ENCODE measurements at places on chromosomes 13 and 19. TPM values are rescaled to one million over a fixed set of nuclear protein-coding genes. Genes with fewer than 3 reads are reported as not detected.

Gene PRODH2
- not detected for total RNA-seq

Gene TNFRSF19
- total RNA-seq, result 0.82 TPM

Gene TPT1
- total RNA-seq, result 2,667 TPM

Gene ZNF578
- total RNA-seq, result 0.27 TPM

Gene SYT5
- total RNA-seq, result 0.67 TPM

Gene SIGLEC12
- 0.35 TPM for total RNA-seq

Gene KLK14
- total RNA-seq, result 0.52 TPM

Gene DBP
- 4.7 TPM for total RNA-seq

Gene ZSCAN4
- not detected for total RNA-seq

Gene S1PR2
- 5.2 TPM for total RNA-seq

Gene DNAAF3
- 2.4 TPM for total RNA-seq

GRCh38 chr13:89865164-89866064 lies 1482.1 kb upstream of the MIR17HG start:
- no peaks in the 10 kb centered on the region for H3K4me1 ChIP-seq
- no peaks in the 10 kb centered on the region for H3K36me3 ChIP-seq
- no peak overlapping the region for H3K27ac ChIP-seq
- DNase-seq, result no peak
- no peak overlapping the region for H3K4me3 ChIP-seq

- H3K27me3 ChIP-seq, result peaks cover 17% of the 10 kb centered on the region
- no peak overlapping the region for H3K4me3 ChIP-seq
- H3K4me1 ChIP-seq, result peaks cover 14% of the 10 kb centered on the region
- DNase-seq, result no peak
Measured at GRCh38 chr19:45502111-45502510, 3.9 kb downstream of the PPM1N start.

DNA sequence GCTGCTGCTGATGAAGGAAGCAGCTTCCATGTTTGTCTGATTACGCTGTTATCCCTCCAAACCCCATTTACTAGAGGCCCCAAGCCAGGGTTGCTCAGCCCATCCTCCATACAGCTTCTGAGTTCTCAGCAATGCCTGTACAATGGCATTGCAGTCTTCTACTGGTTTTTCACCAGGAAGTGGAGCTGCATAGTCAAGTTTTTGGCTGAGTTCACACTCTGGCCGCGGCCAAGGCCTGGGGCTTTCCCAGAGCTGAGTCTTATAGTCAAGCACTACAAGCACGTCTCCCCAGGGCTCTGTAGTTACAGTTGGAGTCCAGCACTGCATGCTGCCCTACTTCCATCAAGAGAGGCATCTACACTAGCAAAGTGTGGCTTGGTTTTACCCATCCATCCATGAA lies 182.5 kb downstream of the POU4F1 start:
- no peak overlapping the region for H3K27ac ChIP-seq
- H3K36me3 ChIP-seq, result no peaks in the 10 kb centered on the region
- no peak for DNase-seq

- peak overlapping the region; percentile 88 for H3K4me3 ChIP-seq
- no peak for DNase-seq
- no peaks in the 10 kb centered on the region for H3K27me3 ChIP-seq
- peaks cover 8% of the 10 kb centered on the region for H3K4me1 ChIP-seq
Measured at GRCh38 chr13:36817996-36818803, 822 bp upstream of the RFXAP start.

DNA sequence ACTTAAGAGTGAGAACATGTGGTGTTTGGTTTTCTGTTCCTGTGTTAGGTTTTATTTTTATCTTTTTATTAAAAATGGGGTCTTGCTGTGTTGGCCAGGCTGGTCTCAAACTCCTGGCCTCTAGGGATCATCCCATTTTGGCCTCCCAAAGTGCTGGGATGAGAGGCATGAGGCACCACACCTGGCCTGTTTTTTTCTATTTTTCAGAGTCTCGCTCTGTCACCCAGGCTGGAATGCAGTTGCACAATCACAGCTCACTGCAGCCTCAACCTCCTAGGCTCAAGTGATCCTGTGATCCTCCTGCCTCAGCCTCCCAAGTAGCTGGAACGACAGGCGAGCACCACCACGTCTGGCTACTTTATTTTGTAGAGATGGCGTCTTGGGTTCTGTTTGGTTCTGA lies 7.6 kb downstream of the ZNF574 start:
- no peak for DNase-seq
- H3K36me3 ChIP-seq, result peaks cover 19% of the 10 kb centered on the region
- no peak overlapping the region for H3K27ac ChIP-seq
- H3K27me3 ChIP-seq, result no peaks in the 10 kb centered on the region
- peaks cover 7% of the 10 kb centered on the region for H3K4me1 ChIP-seq

DNA sequence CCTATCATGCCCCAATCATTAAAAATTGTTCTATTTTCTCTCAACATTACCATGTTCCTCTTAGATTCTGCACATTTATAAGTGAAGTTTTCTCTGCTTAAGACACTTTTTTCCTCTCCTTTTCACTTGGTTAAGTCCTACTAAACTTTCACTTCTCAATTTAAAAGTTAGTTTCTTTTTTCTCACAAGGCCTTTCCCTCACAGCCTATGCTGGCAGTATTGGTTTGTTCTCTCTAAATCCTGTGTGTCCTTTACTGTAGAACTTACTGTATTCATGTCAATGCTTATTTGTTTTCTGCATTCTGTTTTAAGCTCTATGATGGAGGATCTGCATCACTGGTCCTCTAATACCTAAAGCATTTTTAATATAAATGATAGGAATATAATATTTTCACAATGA lies 2816.6 kb downstream of the PCDH9 start:
- no peaks in the 10 kb centered on the region for H3K4me1 ChIP-seq
- no peaks in the 10 kb centered on the region for H3K27me3 ChIP-seq
- DNase-seq, result no peak
- H3K27ac ChIP-seq, result no peak overlapping the region

GRCh38 chr19:18488403-18488723 lies 33.5 kb downstream of the ELL start:
- DNase-seq, result no peak
- H3K27me3 ChIP-seq, result no peaks in the 10 kb centered on the region
- no peaks in the 10 kb centered on the region for H3K36me3 ChIP-seq

GRCh38 chr19:40754611-40755247 lies 3.7 kb downstream of the SNRPA start:
- H3K4me1 ChIP-seq, result peaks cover 10% of the 10 kb centered on the region
- H3K27me3 ChIP-seq, result no peaks in the 10 kb centered on the region
- peak; percentile 82 for DNase-seq
- peaks cover 4% of the 10 kb centered on the region for H3K36me3 ChIP-seq
- H3K27ac ChIP-seq, result peak overlapping the region; percentile 86

GRCh38 chr19:55283548-55284377 lies at the start of gene BRSK1:
TSS of gene BRSK1 (plus strand) at chr19:55283997. CDS start at chr19:55284443, 446 bp downstream.
- no peak for DNase-seq
- peak within 1 kb of the TSS; percentile 13 for H3K4me3 ChIP-seq
- no peaks in the 10 kb centered on the region for H3K36me3 ChIP-seq
- peaks cover 3% of the 10 kb centered on the region for H3K27me3 ChIP-seq

DNA sequence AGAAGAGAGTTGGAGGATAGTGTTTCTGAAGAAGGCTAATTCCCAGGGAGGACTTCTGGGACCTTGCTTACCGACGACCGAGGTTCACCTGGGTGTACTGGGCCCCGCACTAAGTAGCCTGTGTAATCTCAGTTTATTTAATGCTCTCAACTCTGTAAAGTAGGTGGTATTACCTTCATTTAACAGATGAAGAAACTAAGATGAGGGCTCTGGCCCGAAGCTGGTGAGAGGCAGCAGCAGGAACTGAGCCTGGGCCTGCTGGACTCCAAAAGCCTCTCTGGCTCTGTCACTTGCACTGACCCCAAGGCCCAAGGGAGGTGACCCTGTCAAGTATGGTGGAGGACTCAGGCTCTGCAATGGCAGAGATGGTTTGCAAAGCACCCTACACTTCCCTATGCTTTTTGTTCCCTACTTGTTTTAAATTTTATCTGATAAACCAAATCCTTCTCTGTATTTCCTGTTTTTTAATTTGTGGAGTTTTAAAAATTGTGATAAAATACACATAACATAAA lies 50.6 kb downstream of the GGACT start:
- H3K4me1 ChIP-seq, result no peaks in the 10 kb centered on the region
- no peak overlapping the region for H3K4me3 ChIP-seq
- H3K27me3 ChIP-seq, result no peaks in the 10 kb centered on the region
- DNase-seq, result no peak

DNA sequence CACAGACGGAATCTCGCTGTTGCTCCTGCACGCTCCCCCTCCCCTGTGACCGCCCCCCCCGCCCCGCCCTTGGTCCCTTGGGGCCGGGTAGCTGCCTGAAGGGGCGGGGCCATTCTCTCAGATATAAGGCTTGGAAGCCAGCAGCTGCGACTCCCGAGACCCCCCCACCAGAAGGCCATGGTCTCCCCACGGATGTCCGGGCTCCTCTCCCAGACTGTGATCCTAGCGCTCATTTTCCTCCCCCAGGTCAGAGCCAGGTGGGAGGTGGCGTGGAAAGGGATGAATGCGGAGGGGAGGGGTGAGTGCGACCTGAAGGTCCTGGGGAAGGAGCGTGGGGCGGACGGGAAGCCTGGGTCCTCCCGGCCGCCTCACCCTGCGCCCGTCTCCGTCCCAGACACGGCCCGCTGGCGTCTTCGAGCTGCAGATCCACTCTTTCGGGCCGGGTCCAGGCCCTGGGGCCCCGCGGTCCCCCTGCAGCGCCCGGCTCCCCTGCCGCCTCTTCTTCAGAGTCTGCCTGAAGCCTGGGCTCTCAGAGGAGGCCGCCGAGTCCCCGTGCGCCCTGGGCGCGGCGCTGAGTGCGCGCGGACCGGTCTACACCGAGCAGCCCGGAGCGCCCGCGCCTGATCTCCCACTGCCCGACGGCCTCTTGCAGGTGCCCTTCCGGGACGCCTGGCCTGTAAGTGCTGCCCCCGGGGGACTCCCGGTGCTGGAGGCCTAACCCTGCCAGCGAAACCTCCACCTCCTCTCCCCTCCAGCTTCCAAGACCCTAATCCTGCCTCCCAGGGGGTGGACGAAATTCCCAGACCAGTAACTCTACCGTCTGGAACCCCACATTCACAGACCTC lies at the start of gene DLL3:
Gene DLL3 (plus strand): TSS at position 150 of the 845 bp plus-strand sequence. CDS start 28 bp downstream, at position 178.
- H3K36me3 ChIP-seq, result no peaks in the 10 kb centered on the region
- peaks cover 18% of the 10 kb centered on the region for H3K4me1 ChIP-seq
- H3K27ac ChIP-seq, result no peak within 1 kb of the TSS
- DNase-seq, result no peak

DNA sequence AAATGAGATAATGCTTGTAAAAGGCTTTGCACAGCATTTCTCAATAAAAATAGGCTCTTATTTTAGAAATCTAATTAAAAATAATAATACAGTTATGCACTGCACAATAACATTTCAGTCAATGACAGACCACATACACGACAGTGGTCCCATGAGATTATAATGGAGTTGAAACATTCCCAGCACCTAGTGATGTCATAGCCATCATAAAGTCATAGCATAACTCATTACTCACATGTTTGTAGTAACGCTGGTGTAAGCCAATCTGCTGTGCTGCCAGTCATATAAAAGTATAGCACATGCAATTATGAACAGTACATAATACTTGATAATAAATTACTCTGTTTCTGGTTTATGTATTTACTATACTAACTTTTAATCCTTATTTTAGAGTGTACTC lies 12.7 kb upstream of the SERPINE3 start:
- H3K4me3 ChIP-seq, result no peak overlapping the region
- H3K27me3 ChIP-seq, result no peaks in the 10 kb centered on the region
- no peaks in the 10 kb centered on the region for H3K4me1 ChIP-seq
- no peak overlapping the region for H3K27ac ChIP-seq
- H3K36me3 ChIP-seq, result no peaks in the 10 kb centered on the region
